CD4-positive, alpha-beta T cell treated with Interleukin-6 at 100 ng/mL for 8 hours (primary cell): ENCODE measurements at places on chromosomes 7 and 10.

DNA sequence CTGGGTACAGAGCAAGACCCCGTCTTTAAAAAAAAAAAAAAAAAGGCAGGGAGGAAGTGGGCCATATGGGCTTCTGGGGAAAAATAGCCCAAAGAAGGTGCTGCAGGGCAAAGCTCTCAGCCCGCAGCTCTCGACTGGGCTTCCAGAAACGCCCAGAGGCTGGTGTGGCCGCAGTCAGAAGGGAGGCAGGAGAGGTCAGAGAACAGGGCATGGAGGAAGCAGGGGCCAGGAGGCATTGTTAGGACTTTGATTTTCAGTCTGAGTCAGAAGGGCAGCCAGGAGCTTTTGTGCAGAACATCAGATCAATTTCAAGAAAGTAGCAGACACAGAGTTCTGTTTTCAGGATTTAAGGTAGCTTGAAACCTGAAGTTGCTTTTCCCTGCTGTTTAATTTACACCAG lies 35.3 kb upstream of the CYTH3 start:
- DNase-seq: no peak

DNA sequence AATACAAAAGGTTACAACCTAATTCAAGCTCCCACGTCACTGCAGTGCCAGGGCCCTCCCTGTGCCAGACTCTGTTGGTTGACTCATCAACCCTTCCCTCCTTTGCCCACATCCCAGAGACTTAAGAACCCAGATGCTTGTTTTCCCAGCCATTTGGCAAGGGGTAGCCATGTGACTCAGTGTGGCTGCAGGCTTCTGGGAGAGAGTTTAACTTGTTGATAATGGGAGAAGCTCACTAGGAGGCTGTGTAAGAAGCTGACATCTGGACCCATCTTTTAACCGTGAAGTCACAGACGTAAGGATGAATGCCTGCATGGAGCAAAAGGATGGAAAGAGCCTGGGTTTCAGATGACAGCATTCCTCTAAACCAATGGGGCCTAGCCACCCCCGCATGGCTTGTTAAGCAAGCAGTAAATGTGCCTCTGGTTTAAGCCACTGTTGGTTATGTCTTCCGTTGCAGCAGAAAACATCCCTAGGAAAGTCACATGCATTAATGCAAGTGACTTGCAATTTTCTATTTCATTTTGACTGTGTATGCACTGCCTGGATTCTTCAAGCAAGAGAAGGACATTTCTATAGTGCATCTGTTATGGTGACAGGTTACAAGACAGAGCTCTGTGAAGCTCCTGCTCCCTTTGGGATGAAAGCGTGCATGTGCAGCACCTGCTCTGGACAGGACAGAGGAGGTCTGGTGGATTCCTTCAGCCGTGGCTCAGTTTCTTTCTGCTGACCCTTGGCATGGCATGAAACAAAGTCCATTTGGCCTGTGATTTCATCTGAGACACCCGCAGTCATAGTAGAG lies 57.5 kb upstream of the CREB5 start:
- DNase-seq: no peak

DNA sequence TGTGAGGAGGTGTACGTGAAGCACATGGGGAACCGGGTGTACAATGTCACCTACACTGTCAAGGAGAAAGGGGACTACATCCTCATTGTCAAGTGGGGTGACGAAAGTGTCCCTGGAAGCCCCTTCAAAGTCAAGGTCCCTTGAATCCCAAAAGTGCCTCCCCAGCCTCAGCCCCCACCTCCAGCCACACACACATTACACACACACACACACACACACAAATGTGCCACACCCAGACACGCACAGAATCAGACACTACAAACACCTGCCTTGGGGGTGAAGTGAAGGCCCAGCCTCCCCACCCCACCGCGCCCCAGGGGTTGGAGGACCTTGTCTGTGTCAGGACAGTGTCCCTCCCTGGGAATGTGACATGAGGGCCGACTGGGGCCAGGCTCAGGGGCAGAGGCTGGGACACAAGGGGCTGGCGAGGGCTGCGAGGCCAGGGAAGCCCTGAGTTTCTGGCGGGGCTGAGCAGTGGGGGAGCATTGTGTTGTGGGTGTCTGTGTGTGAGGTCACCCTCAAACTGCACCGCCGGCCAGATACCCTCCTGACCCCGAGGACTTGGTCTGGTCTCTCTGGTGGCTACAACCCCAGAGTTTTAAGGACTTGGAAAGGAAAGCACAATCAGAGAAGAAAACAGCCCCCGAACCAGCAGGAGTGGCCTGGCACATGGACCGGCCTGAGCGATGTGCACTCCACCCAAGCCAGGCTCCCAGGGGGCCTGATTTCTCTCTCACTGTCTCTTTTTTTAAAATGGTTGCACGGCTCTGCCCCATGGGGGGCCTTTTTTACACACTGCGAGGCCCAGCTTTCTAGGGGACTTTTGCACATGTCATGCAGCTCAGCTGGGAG lies 4.0 kb upstream of the ATP6V1F start:
- DNase-seq: no peak

GRCh38 chr10:110475722-110476515 lies 21.8 kb upstream of the DUSP5 start:
- DNase-seq: no peak

DNA sequence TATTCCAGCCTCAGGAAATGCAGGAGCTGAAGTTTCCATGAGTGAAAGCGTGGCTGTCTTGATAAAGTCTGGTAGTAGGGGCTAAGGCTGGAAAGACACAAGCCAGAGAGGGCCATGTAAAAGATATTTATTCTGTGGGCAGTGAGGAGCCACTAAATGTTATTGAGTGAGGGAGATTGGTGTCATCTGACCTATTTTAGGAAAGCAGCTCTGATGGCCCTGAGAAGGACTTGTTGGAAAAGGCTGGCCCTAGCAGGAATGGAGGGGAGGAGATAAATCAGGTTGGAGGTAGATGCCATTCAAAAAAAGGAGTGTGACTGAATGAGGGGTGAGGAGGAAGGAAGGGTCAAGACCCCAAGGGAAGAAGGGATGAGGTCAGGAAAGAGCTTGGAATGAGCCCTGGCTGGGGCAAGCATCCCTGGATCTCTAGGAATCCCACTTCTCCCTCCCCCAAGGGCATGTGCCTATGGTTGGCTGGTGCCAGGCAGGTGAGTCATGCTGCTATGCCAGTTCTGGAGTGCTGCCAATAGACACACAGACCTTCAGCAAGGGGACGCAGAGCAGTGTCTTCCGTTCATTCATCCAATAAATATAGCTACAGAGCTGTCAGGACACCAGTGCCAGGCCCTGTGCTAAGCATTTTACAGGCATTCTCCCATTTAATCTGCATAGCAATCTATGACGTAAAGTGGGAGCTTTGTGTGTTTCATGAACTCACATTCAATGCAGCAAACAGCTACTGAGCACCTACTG lies 2.0 kb downstream of the ANKRD2 start:
- DNase-seq: no peak

DNA sequence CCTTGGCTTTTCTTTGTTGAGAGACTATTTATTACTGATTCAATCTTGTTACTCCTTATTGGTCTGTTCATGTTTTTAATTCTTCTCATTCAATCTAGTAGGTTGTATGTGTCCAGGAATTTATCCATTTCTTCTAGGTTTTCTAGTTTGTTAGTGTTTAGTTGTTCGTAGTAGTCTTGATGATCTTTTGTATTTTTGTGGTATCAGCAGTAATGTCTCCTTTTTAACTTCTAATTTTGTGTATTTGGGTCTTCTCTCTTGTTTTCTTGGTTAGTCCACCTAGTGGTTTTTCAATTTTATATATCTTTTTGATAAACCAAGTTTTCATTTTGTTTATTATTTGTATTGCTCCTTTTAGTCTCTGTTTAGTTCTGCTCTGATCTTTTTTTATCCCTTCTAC lies 546.9 kb upstream of the TPK1 start:
- DNase-seq: no peak
